ENCODE measurements at places on chromosomes 12 and 14.

DNA sequence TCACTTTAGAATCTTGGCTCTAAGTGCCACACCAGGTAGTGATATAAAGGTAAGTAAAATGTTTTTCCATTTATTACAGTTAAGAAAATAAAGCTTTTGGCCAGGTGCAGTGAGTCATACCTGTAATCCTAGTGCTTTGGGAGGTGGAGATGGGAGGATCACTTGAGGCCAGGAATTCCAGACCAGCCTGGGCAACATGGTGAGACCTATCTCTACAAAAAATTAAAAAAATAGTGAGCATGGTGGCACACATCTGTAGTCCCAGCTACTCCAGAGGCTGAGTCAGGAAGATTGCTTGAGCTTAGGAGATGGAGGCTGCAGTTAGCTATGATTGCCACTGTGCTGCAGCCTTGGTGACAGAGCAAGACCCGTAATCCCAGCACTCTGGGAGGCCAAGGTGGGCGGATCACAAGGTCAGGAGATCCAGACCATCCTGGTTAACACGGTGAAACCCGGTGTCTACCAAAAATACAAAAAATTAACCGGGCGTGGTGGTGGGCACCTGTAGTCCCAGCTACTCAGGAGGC is 5.0 kb downstream of the FANCM start:
- no peak for DNase-seq

DNA sequence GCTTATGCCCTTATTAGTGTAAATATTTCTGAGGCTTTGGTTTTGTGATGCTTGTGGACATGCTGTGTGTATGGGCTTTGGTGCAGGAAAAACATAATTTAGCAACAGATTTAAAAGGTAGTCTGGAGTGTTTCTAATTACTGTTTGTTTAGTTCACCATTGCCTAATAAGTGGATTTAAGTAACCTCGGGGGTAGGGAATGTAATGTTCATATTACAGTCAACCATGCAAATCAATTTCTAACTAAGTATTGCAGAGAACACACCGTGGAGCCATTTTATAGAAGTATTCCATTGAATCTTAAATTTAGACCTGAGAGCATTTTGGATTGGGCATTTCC is 53.5 kb downstream of the ANO6 start:
- no peak for DNase-seq

DNA sequence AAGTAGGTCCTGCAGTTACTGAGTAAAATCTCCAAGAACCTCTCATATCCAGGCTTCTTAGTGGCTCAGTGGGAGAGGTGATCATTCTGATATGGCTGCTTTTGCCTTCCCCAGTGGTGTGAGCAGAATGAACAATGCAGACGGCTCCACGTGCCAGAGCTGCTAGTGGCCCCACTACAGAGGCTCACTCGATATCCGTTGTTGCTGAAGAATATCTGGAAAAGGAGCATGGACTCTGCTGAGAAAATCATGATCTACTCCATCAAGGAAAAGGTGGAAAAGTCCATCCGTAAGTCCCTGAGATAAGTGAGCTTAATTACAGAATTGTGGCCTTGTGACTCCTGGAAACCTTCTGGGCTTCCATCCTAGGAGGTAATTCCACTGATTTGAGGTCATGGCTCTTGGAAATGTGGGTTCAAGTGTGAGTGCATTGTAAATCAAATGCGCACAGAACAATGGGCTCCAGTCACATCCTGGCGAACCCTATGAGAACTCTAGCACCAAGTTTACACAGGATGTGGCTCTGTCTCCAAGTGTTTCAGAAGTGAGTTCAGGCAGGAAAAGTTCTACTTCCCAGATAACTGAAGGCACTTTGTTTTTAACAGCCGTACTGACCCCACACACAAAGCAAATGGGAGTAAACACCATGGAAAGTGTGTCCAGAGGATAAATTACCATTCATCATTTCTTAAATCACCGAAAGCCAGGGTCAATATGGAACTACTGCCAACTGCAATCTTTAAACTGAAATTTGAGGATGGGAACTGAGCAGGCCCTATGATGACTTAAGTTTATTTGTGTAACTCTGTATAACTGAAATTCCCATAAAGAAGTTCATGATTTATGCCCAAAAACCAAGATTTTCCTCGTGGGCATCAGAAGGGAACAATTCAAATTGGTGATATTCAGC is 51.4 kb downstream of the PLEKHG7 start:
- DNase-seq = no peak

DNA sequence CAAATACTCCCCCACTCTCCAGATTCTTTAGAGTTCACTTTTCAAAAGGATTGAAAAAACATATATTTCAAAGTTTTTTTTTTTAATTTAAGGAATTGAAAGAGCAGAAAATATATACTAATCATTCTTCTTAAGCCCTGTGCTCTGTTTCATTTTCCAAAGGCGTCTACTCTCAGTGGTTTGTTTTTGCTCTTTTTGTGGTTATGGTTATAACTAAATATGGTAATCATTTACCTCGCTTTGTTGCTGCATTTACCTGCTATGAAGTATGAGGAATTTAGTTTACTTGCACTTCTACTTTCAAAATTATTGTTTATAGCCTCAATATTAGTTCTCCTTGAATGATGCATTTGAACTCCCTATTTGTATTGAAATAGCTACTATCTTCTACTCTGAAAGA is 55.9 kb upstream of the LRRK2 start:
- DNase-seq = no peak

GRCh38 chr12:29722164-29722563 is 61.6 kb downstream of the TMTC1 start:
- DNase-seq = no peak

GRCh38 chr12:20507056-20507455 is 138.7 kb downstream of the PDE3A start:
- DNase-seq = peak; percentile 51

- no peak for DNase-seq
Observed at GRCh38 chr12:132171293-132171967, 27.2 kb downstream of the NOC4L start.

GRCh38 chr12:75721796-75722195 is 210.4 kb upstream of the KRR1 start:
- no peak for DNase-seq

DNA sequence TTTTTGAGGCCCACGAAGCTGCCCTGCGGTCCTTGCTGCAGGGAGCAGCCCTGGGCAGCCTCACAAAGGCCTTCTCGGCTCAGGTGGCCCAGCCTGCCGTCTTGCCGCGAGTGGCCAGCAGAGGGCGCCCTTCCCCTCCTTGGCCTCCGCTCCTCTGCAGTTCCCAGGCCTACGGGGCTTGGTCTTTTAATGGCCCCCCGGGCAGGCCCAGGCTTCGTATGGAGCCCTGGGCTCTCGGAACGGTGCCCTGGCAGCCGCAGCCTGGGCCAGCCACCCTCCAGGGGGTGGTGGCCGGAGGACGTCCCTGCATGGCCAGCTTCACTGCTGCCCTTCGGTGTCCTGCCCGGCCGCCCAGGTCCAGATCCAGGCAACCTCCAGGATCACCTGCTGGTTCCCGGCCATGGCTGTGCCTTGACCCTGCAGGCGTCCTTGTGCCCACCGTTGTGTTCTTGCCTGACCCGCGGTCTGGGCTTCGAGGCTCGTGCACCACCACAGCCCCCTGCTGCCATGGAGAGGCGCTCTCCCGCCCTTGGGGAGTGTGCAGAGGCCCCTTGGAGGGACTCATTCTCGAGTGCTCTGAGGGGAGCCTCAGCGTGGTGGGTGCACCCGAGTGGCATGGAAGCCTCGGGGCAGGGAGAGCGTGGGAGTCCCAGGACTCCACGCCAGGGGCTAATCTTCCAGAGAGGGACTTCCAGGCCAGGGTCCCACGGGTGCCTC is 9.4 kb downstream of the ASPG start:
- DNase-seq = peak; percentile 11

DNA sequence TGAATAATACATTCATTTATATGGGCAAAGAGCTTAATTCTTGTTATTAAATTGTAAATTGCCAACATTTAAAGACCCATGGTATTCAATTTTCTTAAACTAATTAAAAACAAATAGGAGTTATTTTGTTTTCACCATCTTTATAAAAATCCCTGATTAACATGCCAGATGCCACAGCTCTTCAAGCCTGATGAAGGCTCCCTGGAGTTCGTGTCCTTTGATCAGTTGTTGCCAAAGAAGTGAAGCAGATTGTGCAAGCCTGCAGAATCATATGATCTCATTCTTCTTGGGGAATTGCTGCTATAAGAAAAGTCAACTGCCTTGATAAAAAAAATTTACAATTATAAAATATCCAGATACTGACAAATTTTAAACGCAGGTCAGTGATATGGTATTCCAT is 288.3 kb upstream of the PPFIA2 start:
- DNase-seq = no peak

- no peak for DNase-seq
Observed at GRCh38 chr12:85405781-85406522, 125.9 kb downstream of the ALX1 start.

GRCh38 chr14:31124197-31124596 is 83.4 kb downstream of the HECTD1 start:
- DNase-seq = peak; percentile 3

DNA sequence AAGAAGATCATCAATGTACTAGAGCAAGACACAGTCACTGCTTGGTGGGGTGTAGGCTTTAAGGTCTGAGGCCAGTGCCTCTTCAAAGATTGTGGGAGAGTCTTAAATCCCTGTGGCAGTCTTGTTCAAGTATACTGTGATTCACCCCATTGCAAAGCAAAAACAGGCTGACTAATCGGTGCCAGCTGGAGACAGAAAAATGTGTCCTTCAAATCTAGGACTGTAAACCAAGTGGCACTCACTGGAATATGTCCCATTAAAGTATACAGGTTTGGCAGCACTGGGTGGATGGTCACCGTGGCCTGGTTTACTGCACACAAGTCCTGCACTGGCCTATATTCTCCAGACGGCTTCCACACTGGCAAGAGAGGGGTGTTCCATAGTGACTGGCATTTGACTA is 1315.3 kb downstream of the TMEM121 start:
- no peak for DNase-seq

GRCh38 chr12:3250034-3250433 is 172.9 kb downstream of the TSPAN9 start:
- DNase-seq = no peak

GRCh38 chr14:102901633-102902032 is 20.8 kb upstream of the AMN start:
- DNase-seq = no peak

GRCh38 chr12:60980558-60980957 is 1279.6 kb upstream of the USP15 start:
- no peak for DNase-seq

DNA sequence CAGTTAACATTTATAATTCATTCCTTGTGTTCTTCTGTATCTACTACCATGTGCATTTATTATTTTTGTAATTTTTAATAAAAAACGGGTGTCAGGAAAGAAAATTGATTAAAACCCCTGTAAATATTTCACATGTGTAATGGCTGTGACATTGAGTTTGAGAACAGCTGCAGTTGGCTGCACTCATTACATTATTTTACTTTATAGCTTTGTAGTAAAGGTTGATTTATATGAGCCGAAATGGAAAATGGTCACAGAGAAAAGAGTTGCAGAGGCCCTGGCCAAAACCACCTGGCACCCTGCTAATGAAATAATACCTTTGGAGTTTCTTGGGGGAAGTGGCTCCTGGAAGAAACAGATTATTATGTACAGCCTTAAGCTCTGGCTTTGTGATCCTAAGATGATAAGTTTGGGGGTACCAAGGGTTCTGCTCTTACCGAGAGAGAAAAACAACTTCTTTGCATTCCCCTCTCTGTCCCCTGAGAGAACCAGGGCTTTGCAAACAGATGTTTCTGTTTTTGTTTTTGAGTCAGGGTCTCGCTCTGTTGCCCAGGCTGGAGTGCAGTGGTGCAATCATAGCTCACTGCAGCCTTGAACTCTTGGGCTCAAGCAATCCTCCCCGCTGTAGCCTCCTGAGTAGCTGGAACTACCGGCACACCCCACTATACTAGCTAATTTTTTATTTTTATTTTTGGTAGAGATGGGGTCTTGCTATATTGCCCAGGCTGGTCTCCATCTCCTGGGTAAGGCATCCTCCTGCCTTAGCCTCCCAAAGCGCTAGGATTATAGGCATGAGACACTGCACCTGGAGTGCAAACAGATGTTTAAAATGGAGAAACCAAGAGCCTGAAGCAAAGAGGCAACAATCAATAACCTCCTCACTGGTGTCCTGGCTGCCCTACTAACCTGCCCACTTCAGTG is 9.7 kb upstream of the DYNLL1 start:
- no peak for DNase-seq

GRCh38 chr12:76189851-76190250 is 105.4 kb upstream of the NAP1L1 start:
- no peak for DNase-seq

- no peak for DNase-seq
Observed at GRCh38 chr12:103865151-103865730, 24.2 kb upstream of the NT5DC3 start.

DNA sequence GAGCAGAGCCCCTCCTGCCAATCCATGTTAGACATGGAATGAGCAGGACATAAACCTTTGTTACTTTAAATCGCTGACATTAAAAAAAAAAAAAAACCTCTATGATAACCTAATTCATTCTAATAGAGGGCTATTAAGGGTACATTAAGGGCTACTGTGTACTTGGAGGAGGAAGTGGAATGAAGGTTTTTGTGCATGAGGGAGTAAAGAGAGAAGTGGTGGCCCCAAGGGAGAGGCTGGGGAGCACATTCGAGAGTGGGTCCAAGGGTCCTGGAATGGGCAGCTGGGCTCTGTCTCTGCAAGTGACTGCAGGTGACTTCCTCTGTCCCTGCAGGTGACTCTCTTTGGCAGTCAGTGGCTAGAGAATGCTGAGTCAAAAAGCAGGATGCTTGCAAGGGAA is 32.1 kb upstream of the PTGDR start:
- DNase-seq = no peak

- DNase-seq = no peak
Observed at GRCh38 chr14:94059998-94060397, 21.0 kb downstream of the DDX24 start.

- DNase-seq = no peak
Observed at GRCh38 chr14:47966076-47966810, 290.8 kb upstream of the MDGA2 start.

DNA sequence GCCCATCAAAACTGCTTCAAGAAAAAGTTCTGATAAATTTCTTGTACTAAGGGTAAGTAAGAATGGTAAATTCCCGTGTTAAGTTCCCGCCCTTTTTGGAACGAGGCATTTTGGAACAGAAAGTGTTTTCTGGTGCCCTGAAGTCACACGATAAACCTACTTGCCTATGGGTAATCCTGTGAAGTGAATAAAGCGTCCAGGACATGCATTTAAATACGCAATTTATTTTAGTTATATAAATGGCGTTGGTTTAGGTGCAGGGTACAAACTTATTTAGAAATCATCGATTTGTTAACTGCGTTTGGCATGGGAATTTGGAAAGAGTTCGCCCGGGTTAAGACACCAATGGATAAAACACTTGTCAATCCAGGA is 715 bp upstream of the RAP1B start:
- DNase-seq = no peak

- DNase-seq = no peak
Observed at GRCh38 chr14:49921401-49921800, 28.5 kb downstream of the ARF6 start.

GRCh38 chr12:76256904-76257303 is 91.3 kb downstream of the BBS10 start:
- no peak for DNase-seq

GRCh38 chr14:26104717-26105116 is 493.1 kb downstream of the NOVA1 start:
- no peak for DNase-seq

GRCh38 chr12:12684375-12685106 is 11.4 kb downstream of the GPR19 start:
- peak; percentile 44 for DNase-seq

- no peak for DNase-seq
Observed at GRCh38 chr12:66683073-66683472, 4.2 kb upstream of the GRIP1 start.

GRCh38 chr12:120006258-120006975 is 17.4 kb downstream of the BICDL1 start:
- no peak for DNase-seq
